Activated T-helper 1 cell treated with anti-CD3 and anti-CD28 coated beads, Interleukin-2, amount 50 U/mL, for 16 hours (primary cell): ENCODE measurements at places on chromosomes 7 and 10.

- peak; percentile 52 for DNase-seq
Measured at GRCh38 chr10:30529373-30529998, 95.5 kb downstream of the MAP3K8 start.

DNA sequence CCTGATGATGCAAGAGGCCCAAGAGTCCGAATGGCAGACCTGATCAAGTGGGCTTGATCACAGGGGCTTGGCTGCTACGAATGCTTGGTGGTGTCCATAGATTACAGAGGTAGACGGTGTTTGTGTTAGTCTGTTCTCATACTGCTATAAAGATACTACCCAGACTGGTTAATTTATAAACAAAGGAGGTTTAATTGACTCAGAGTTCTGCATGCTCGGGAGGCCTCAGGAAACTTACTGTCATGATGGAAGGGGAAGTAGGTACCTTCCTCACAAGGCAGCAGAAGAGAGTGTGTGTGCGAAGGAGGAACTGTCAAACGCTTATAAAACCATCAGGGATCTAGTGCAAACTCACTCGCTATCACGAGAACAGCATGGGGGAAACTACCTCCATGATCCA lies 268.9 kb upstream of the KLF6 start:
- no peak for DNase-seq

- no peak for DNase-seq
Measured at GRCh38 chr10:10044922-10045764, 972.5 kb upstream of the CELF2 start.

DNA sequence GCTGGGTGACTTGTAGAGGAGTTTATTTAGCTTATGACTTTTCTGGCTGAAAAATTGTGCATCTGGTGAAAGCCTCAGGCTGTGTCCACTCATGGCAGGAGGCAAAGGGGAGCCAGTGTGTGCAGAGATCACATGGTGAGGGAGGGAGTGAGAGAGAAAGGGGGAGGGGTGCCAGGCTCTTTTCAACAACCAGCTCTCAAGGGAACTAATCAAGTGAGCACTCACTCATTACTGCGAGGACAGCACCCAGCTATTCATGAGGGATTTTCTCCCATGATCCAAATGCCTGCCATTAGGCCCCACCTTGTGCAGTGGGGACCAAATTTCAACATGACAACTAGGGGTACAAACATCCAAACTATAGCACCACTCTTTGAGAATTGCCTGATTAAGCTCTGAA lies 590.2 kb downstream of the MAGI2 start:
- DNase-seq: no peak
